ENCODE measurements at places on chromosomes 3 and 15. TPM values are rescaled to one million over a fixed set of nuclear protein-coding genes. Genes with fewer than 3 reads are reported as not detected.

- H3K27me3 ChIP-seq, result no peaks in the 10 kb centered on the region
- H3K27ac ChIP-seq, result peak overlapping the region; percentile 97
- no peak for DNase-seq
- peaks cover 4% of the 10 kb centered on the region for H3K36me3 ChIP-seq
- peak overlapping the region; percentile 96 for H3K4me3 ChIP-seq
These were observed 525 bp upstream of the MCCC1 start for GRCh38 chr3:183099838-183100204.

DNA sequence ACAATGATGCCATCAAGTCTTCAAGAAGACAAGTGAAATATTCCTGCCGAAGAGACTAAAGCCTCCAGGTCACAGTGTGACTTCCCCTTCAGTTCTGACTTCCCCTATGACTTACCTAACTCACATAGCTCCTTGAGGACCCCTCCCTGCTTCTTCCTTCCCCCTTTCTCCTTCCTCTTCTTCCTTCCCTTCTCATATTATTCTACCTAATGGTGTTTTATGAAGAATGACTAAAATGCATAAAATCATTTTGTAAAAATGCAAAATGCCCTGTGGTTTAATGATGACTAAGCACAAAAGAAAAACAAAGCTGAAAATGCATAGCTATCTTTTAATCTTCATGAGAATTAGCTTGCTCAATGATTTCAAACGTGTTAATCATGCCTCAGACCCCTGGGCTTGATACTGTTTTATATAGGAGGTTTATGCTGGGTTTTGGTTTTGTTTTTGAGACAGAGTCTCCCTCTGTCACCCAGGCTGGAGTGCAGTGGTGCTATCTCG is 26.1 kb upstream of the TM4SF4 start:
- H3K4me3 ChIP-seq, result no peak overlapping the region
- H3K27me3 ChIP-seq, result no peaks in the 10 kb centered on the region
- H3K4me1 ChIP-seq, result peaks cover 5% of the 10 kb centered on the region
- peaks cover 34% of the 10 kb centered on the region for H3K36me3 ChIP-seq
- no peak overlapping the region for H3K27ac ChIP-seq

DNA sequence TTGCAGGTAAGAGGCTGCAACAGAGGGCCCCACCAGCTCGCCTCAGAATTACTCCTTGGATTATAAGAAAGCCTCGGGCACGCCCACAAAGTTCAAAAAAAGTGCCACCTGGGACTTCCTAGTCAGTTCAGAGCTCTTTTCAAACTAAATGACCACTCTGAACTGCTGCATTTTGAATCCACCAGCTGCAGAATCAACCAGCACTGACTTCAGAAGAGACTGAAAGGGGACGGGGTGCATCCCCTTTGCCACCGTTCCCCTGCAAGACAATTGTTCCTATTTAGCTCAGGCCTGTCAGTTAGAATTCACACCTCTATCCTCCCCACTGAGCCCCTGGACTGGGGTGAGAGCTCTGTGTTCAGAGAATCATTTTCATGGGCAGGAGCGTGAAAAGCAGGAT is 181.4 kb upstream of the GADL1 start:
- peaks cover 4% of the 10 kb centered on the region for H3K36me3 ChIP-seq
- no peak overlapping the region for H3K4me3 ChIP-seq
- no peak for DNase-seq
- no peak overlapping the region for H3K27ac ChIP-seq
- H3K27me3 ChIP-seq, result no peaks in the 10 kb centered on the region
- peaks cover 12% of the 10 kb centered on the region for H3K4me1 ChIP-seq

- no peak overlapping the region for H3K27ac ChIP-seq
- no peak overlapping the region for H3K4me3 ChIP-seq
- H3K27me3 ChIP-seq, result peaks cover 18% of the 10 kb centered on the region
- no peaks in the 10 kb centered on the region for H3K4me1 ChIP-seq
These were observed 56.0 kb downstream of the KBTBD12 start for GRCh38 chr3:127970966-127971592.

DNA sequence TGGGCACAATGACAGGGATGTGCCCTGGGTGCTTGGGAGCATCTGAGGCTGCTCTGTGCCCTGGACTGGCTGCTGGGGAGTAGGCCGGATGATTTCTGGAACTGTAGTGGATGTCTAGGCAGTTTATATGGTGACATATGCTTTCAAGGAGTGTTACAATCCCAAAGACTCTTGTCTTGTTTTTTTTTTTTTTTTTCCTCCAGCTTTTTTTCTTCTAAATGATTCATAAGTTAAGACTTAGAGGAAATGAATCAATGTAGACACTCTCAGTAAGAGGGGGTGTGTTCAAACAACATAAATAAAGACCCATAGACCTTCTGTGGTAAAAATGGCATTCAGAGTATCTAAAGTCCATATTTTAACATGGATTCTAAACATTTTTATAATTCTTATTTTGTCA is 706.1 kb upstream of the GOLIM4 start:
- H3K36me3 ChIP-seq, result no peaks in the 10 kb centered on the region
- H3K4me3 ChIP-seq, result no peak overlapping the region
- peaks cover 32% of the 10 kb centered on the region for H3K4me1 ChIP-seq
- DNase-seq, result no peak
- H3K27me3 ChIP-seq, result no peaks in the 10 kb centered on the region

- no peak overlapping the region for H3K4me3 ChIP-seq
- no peaks in the 10 kb centered on the region for H3K36me3 ChIP-seq
- no peaks in the 10 kb centered on the region for H3K27me3 ChIP-seq
- H3K27ac ChIP-seq, result no peak overlapping the region
These were observed 451.8 kb upstream of the IL12A start for GRCh38 chr3:159536876-159537275.

DNA sequence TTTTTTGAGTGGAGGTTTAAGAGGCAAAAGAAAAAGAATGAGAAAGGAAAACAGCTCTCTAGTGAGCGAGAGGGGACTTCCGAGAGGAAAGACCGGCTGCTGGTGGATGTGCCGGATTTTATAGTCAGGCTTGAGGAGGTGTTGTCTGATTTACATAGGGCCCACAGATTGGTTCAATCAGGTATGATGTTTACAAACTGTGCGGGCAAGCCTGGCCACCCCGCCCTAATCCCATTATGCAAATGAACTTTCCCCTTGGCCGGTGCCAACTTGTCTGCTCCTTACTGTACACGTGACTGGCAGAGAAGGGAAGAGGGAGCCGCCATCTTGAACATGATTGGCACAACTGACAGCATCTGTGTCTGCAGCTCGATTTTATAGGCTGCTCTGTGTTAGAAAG is 44.7 kb downstream of the FAM43A start:
- no peak overlapping the region for H3K4me3 ChIP-seq
- DNase-seq, result no peak
- H3K27ac ChIP-seq, result no peak overlapping the region
- H3K36me3 ChIP-seq, result peaks cover 1% of the 10 kb centered on the region
- peaks cover 18% of the 10 kb centered on the region for H3K4me1 ChIP-seq

GRCh38 chr3:78580681-78581080 is 1187.1 kb downstream of the ROBO1 start:
- no peak for DNase-seq
- H3K4me1 ChIP-seq, result peaks cover 10% of the 10 kb centered on the region
- peaks cover 5% of the 10 kb centered on the region for H3K27me3 ChIP-seq
- H3K36me3 ChIP-seq, result peaks cover 15% of the 10 kb centered on the region

DNA sequence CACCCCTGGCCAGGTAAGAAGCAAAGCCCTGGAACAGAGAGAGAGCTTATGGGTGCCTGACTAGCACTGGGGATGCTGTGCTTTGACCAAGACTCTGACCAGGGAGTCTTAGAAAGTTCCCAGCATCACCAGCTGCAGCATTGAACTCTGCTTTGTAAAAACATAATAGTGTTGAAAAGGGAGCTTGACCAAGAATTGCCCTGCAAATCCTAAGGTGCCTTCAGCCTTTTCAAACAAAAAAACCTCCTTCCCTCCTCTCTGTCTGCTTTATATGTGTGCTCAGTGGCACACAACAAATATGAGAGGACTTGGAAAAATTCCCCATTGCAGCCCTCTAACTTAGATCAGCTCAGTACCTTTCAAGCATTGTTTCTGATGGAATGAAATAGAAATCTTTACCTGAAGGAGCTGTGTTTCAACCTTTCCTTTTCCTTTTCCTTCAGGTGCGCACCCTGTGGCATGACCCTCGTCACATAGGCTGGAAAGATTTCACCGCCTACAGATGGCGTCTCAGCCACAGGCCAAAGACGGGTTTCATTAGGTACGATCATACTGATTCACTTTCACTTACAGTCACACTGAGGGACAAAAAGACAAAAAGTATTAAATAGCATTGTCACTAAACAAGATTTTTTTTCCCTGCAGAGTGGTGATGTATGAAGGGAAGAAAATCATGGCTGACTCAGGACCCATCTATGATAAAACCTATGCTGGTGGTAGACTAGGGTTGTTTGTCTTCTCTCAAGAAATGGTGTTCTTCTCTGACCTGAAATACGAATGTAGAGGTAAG is 13.0 kb downstream of the THBS1 start:
- H3K27me3 ChIP-seq, result no peaks in the 10 kb centered on the region
- peaks cover 13% of the 10 kb centered on the region for H3K4me1 ChIP-seq
- no peak for DNase-seq
- no peak overlapping the region for H3K4me3 ChIP-seq
- H3K36me3 ChIP-seq, result peaks cover 72% of the 10 kb centered on the region

- H3K27ac ChIP-seq, result no peak overlapping the region
- no peaks in the 10 kb centered on the region for H3K36me3 ChIP-seq
- no peaks in the 10 kb centered on the region for H3K27me3 ChIP-seq
- H3K4me3 ChIP-seq, result no peak overlapping the region
These were observed 39.9 kb downstream of the GATM start for GRCh38 chr15:45338417-45338816.

GRCh38 chr3:113275583-113275928 is 64.2 kb downstream of the BOC start:
- H3K4me3 ChIP-seq, result no peak overlapping the region
- no peaks in the 10 kb centered on the region for H3K27me3 ChIP-seq
- peaks cover 17% of the 10 kb centered on the region for H3K4me1 ChIP-seq
- H3K36me3 ChIP-seq, result no peaks in the 10 kb centered on the region
- DNase-seq, result no peak

GRCh38 chr3:23761440-23761896 is 44.3 kb upstream of the UBE2E1 start:
- H3K27ac ChIP-seq, result peak overlapping the region; percentile 90
- no peak for DNase-seq
- peaks cover 44% of the 10 kb centered on the region for H3K4me1 ChIP-seq
- H3K36me3 ChIP-seq, result no peaks in the 10 kb centered on the region

DNA sequence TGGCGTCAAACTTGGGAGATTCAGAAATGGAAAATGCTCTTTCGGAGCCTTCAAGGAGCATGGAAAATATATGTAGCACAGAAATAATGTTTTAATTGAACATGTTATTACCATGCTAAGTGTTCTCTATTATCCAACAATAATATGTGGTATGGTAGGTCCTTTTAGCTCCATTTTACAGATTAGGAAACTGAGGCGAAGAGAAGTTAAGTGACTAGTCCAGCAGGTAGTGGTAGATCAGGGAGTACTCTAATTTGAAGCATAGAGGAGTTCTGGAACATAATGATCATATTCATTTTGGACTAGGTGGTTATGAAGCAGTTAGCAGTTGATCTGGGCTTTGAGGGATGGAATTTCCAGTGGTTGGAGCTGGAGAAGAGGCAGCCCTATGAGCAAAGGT is 1.1 kb downstream of the CMC1 start:
- peak overlapping the region; percentile 84 for H3K4me3 ChIP-seq
- peak overlapping the region; percentile 14 for H3K27ac ChIP-seq
- H3K27me3 ChIP-seq, result no peaks in the 10 kb centered on the region
- peaks cover 80% of the 10 kb centered on the region for H3K4me1 ChIP-seq
- H3K36me3 ChIP-seq, result no peaks in the 10 kb centered on the region

- H3K27me3 ChIP-seq, result no peaks in the 10 kb centered on the region
- H3K4me1 ChIP-seq, result peaks cover 9% of the 10 kb centered on the region
- H3K27ac ChIP-seq, result no peak overlapping the region
- H3K4me3 ChIP-seq, result no peak overlapping the region
These were observed 494.2 kb upstream of the PROK2 start for GRCh38 chr3:72279068-72279604.

- H3K4me3 ChIP-seq, result no peak overlapping the region
- H3K27ac ChIP-seq, result no peak overlapping the region
- DNase-seq, result no peak
- peaks cover 15% of the 10 kb centered on the region for H3K36me3 ChIP-seq
- H3K27me3 ChIP-seq, result no peaks in the 10 kb centered on the region
These were observed 235.1 kb upstream of the CCDC54 start for GRCh38 chr3:107142171-107142570.

DNA sequence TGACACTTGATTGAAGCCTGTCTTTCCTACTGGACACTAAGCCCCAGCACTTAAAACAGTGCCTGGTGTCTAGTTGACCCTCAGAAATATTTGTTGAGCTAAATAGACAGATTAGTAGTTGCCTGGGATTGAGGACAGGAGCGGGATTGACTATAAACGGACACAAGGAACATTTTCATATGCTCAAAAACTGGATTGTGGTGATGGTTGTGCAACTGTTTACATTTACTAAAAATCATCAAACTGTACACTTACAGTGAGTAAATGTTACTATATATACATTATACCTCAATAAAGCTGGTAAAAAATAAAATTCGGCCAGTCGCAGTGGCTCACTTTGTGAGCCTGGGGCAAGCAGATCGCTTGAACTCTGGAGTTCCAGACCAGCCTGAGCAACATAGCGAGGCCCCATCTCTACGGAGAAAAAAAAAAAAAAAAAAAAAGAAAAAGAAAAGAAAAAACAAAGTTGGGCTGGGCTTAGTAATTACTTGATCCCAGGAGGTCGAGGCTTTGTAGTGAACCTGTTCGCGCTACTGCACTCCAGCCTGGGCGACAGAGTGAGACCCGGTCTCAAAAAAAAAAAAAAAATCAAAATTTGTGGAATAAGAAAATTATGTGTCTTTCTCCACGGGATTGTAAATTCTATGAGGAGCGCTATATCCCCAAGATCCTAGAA is 632 bp upstream of the IDH3A start:
- peaks cover 23% of the 10 kb centered on the region for H3K4me1 ChIP-seq
- H3K27me3 ChIP-seq, result peaks cover 4% of the 10 kb centered on the region
- DNase-seq, result no peak
- H3K27ac ChIP-seq, result peak overlapping the region; percentile 94
- H3K36me3 ChIP-seq, result no peaks in the 10 kb centered on the region

GRCh38 chr3:32127219-32127826 is 20.9 kb downstream of the GPD1L start:
- DNase-seq, result no peak
- no peak overlapping the region for H3K4me3 ChIP-seq
- no peaks in the 10 kb centered on the region for H3K27me3 ChIP-seq
- no peaks in the 10 kb centered on the region for H3K36me3 ChIP-seq
- H3K27ac ChIP-seq, result no peak overlapping the region

Gene ITIH1
- 0.69 TPM for total RNA-seq

Gene GOLGA6L4
- 3.5 TPM for total RNA-seq

Gene RIOX2
- 11.0 TPM for total RNA-seq

Gene GOLGA6D
- total RNA-seq, result 2.6 TPM

Gene PODXL2
- 37.8 TPM for total RNA-seq

Gene CLDN11
- total RNA-seq, result 12.6 TPM

Gene SERPINI2
- total RNA-seq, result not detected

Gene C3orf52
- total RNA-seq, result 10.3 TPM

Gene DLL4
- total RNA-seq, result 0.94 TPM

All from WTC11 (cell line).